ENCODE measurements at places on chromosomes 6 and 20.

DNA sequence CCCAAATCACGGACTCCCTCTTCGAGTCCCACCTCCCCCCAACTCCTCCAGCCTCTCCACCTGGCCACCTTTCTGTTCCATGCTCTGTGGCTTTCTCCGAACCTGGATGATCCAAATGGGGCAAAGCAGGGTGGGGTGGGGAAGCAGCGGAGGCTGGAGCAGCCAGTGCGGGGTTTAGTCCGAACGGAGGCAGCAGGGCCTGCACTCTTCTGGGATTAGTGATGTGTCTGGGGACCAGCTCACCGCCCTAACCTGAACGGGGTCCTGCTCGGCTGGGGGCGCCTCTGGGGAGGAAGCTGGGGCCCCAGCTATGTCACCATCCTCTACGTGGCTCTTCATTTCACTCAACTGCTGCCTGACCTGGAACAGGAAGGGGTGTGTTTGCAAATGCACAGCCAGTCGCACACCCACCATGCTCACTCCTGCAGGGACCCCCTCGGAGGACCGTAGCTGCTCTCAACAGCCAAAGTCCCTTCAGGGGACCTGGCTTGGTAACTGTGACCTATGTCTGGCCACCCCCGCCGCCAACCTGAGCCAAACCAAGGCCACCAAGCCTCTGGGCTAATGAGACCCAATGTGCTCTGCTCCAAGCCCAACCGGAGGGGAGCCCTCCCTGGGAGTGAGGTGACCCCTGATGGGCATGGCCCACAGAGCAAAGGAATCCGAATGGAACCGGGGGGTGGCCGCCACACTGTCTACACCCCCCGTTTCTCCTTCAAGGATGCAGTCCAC, 46.8 kb downstream of the DSTN start:
- no peak for DNase-seq

- no peak for DNase-seq
Observed at GRCh38 chr20:7346562-7346961, 579.1 kb downstream of the BMP2 start.

DNA sequence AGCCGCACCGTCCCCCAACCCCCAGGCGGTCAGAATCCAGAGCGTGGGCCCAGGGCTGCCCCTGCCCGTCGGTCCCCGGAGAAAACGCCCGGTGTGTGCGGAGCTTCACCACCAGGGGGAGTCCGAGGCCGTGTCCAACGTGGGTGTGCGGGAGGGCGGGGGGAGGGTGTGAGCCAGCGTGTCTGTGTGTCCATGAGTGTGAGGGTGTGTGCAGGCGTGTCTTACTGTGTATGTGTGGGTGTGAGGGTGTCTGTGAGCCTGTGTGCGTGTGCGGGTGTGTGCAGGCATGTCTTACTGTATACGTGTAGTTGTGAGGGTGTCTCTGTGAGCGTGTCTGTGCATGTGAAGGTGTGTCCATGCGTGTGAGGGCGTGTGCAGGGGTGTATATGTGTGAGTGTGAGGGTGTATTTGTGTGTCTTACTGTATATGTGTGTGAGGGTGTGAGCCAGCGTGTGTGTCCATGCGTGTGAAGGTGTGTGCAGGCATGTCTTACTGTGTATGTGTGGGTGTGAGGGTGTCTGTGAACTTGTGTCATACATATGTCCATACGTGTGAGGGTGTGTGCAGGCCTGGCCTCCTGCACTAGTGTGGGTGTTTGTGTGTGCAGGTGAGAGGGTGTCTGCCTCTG, 24.6 kb upstream of the GATA5 start:
- DNase-seq, result no peak

GRCh38 chr6:41286544-41287346, at the start of gene TREM1:
Gene TREM1, minus strand, starts transcription at chr6:41286682. Its CDS starts 27 bp downstream, at chr6:41286655.
- DNase-seq, result no peak

DNA sequence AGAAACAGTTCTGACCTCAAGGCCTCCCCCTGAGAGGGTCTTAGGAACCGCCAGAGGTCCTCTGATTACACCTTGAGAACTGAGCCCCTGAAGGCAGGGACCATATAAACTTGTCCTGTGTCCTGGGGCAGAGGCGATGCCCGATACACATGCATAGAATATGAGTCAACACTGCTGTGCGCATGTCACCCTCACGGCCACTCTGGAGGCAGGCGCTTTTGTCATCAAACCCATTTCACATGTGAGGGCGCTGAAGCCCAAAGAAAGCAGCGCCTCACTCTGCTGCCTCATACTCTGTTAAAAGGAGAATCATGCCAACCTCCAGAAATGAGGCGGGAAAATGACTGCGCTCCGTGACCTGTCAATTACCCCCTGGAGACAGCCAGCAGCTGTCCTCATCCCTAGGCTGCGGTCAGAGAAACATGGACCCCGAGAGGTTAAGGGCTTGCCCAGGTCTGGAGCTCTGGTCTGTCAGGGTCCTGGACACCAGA, 158.3 kb downstream of the GRM4 start:
- DNase-seq, result no peak
